ENCODE measurements at places on chromosomes 4 and X.

DNA sequence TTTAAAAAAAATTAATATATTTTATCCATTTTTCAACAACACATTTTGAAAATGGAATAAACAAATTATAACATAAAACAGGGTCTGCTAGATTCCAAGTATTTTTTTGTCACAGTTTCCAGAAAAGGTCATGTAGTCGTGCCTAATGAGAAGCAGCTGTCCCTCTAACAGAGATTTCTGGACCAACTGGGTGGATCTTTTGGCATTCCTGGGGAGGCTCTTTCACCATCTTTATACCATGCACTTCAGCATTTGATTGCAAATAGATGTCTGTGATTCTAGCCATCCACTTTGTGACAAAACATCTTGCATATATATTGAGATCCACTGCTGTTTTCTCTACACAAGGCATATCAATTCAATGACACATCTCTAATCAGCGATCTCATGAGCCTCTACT, 210.7 kb upstream of the LDB2 start:
- DNase-seq, result no peak

- peak; percentile 48 for DNase-seq
Measured at GRCh38 chr4:140996766-140997165, 136.5 kb downstream of the RNF150 start.

DNA sequence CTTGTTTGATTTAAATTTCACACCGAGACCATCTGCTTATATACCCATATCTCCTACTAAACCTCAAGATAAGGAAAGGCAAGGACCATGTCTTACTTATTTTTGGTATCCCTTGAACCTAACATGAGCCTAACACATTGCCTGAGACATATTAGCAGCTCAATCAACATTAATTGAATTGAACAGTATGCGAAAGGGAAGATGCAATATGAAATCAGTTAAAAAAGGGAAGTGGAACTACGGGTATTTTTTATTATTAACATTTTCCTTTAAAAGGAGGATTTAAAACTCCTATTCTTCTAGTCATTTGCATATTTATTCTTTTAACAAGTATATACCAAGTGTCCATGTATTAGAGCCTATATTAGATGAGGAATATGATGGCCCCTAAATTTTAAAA, 197.0 kb downstream of the CAMK2D start:
- DNase-seq, result no peak

GRCh38 chr4:169189372-169189771, 81.4 kb downstream of the SH3RF1 start:
- no peak for DNase-seq

GRCh38 chr4:114161809-114162208, 182.4 kb upstream of the ARSJ start:
- DNase-seq, result no peak
